ENCODE measurements at places on chromosomes 2 and 18.

DNA sequence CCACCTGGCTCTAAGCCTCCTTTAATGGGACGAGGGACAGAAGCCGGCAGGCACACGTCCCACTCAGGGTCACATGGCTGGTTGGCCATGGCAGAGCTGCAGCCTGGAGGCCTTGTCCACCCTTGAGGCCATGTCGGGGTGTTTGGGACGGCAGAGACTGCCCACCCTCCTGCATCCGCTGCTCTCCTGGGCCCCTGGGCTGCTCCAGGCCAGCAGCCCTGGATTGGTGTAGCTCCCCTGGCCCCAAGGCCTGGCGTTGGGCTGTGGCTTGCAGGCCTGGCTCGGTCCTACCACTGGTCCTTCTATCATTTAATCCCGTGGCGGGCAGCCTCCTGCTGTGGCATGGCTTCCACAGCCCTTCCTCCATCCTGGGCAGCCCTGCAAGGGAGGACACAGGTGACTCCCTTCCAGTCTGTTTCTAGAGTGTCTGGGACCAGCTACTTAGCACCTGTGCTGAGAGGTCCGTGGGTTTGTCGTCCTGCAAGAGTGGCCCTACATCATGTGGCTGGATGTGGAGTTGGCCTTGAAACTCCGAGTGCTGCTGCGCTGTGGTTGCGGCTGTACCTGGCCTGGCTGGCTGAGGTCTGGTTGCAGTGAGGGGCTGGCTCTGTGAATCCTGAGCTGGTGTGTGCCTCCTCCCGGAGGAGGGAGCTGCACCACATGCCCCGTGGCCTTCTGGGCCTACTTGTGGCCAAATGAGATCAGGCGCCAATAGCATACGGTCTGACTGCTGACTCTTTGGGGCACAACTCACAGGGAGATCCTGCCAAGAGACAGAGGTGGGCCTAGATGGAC, 67.3 kb downstream of the SH3RF3 start:
- H3K4me1 ChIP-seq: no peaks in the 10 kb centered on the region
- no peak for DNase-seq
- H3K4me3 ChIP-seq: no peak overlapping the region
- H3K36me3 ChIP-seq: no peaks in the 10 kb centered on the region
- no peaks in the 10 kb centered on the region for H3K27me3 ChIP-seq

- no peaks in the 10 kb centered on the region for H3K36me3 ChIP-seq
- H3K27ac ChIP-seq: no peak overlapping the region
- H3K4me3 ChIP-seq: no peak overlapping the region
- H3K4me1 ChIP-seq: no peaks in the 10 kb centered on the region
- DNase-seq: no peak
Observed at GRCh38 chr2:207248702-207249377, 83.1 kb upstream of the KLF7 start.

DNA sequence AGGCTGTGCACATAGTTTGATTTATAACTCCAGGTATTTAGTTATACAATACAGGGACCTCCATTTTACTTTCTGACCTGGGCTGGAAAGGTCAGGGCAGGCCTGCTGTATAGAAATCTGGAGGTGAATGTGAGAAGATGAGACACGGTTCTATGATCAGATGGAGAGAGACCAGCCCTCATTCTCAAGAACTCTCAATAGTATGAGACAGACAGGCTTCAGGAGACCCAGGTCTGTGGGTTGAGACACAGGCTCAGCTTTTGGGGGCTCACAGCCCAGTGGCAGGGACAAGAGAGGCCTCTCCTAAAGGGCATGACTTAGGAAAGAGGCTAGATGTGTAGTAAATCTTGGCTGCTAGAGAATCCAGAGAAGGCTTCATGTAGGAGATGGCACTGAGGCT, 719 bp upstream of the ATP6V1B1 start:
- H3K4me3 ChIP-seq: no peak overlapping the region
- H3K36me3 ChIP-seq: no peaks in the 10 kb centered on the region
- no peaks in the 10 kb centered on the region for H3K4me1 ChIP-seq
- H3K27me3 ChIP-seq: no peaks in the 10 kb centered on the region
- no peak overlapping the region for H3K27ac ChIP-seq

DNA sequence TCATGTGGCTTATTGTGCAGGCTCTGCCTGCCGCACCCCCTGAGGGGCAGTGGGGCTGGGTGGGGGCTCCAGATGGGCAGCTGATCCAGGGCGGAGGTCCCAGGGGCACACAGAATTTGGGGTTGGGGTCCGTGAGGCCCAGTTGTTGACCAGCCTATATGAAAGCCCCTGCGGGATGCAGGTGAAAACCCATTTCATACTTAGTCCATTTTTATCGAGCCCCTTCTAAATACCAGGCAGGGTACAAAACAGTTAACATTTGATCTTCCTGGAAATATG, 30.6 kb downstream of the MYO7B start:
- no peak for DNase-seq
- no peak overlapping the region for H3K4me3 ChIP-seq
- H3K27ac ChIP-seq: no peak overlapping the region
- no peaks in the 10 kb centered on the region for H3K27me3 ChIP-seq
- no peaks in the 10 kb centered on the region for H3K36me3 ChIP-seq

- peaks cover 12% of the 10 kb centered on the region for H3K4me1 ChIP-seq
- peaks cover 98% of the 10 kb centered on the region for H3K36me3 ChIP-seq
- H3K4me3 ChIP-seq: no peak overlapping the region
- H3K27me3 ChIP-seq: no peaks in the 10 kb centered on the region
- DNase-seq: no peak
Observed at GRCh38 chr2:151422917-151423439, 13.3 kb downstream of the RIF1 start.

DNA sequence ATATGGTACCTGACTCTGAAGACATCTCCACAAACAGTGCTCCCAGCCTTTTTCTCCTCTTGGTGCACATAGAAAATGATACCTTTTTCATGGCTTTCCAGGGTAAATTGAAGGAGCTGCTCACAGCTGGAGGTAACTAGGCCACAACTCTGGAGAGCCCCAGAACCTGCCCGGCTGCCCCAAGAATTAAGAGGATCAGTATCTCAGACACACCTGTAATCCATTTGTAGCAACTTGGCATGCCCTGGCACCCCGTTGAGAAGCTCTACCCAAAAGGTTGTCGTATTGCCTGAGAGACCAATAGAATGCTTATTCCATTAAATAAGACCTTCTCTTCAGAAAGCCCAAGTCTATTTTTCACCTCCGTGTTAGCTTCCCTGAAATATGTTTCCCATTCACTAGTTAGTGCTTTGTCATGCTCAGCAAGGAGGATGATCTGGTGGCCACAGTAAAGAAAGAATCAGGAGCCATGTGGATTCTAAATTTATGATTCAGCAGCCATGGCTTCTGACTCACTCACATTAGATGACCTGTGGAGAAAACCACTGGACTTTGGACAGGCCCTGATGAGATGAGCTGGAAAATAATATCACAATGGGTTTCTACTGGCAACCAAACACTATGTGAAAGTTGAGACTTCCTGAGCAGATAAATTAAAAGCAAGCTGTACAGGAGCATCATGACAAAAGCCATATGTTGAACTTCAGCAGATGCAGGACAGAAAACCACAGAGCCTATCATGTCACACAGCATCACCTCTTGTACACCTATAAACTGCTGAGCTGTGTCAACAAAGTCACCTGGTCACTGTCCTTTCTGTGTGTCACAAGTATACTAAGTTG, 253.3 kb upstream of the OSR1 start:
- H3K27ac ChIP-seq: no peak overlapping the region
- H3K4me1 ChIP-seq: no peaks in the 10 kb centered on the region
- no peaks in the 10 kb centered on the region for H3K36me3 ChIP-seq
- no peak for DNase-seq

DNA sequence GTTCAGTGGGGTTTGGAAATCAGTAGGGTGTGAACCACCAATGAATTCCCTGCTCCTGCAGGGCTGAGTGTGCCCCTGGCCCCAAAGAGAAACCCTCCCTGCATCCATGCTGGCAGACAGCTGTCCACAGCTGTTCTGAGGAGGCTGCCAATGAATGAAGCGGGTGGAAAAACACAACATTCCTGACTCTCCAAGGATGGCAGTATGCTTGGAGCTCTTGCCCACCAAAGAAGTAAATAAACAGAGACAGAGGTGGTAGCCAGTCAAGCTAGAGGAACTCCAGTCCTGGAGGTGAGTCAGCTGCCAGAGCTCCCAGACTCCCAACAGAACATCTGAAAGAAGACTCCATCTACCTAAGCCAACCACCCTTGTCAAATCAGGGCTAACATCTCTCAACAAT, 6.2 kb downstream of the ZBTB7C start:
- no peak overlapping the region for H3K27ac ChIP-seq
- H3K4me3 ChIP-seq: no peak overlapping the region
- peaks cover 52% of the 10 kb centered on the region for H3K27me3 ChIP-seq
- H3K4me1 ChIP-seq: no peaks in the 10 kb centered on the region

DNA sequence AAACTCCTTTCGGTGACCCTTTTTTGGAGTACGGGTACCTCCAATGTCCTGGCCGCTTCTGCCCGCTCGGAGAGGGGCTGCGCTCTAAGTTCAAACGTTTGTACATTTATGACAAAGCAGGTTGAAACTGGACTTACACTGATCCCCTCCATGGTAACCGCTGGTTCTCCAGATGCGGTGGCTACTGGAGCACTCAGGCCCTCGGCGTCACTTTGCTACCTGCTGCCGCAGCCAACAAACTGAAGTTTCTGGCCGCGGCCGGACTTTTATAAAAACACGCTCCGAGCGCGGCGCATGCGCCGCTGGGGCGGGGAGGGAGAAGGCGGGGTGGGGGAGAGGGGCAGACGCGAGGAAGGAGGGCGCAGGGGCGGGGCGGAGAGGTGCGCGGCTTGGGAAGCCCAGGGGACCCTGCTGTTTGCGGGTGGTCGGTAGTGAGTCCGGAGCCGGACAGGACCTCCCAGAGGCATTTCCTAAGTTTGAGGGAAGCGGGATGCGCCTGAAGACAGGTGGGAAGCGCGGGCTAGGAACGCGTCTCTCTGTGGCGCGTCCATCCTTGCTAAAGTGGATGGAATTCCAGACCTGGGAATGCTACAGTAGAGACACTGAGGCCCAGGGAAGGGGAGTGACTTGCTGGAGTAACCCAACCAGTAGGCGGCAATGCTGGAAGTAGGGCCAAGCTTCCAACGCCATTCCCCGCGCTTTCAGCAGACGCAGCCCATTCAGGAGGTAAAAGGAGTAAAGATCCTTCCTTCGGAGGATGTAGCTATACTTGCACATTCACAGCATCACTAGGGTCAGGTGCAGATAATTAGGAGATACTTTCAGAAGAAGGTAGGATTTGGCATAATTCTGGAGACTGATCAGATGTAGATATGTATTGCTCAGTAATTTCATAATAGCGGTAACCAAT, at the start of gene CXCR4:
TSS of gene CXCR4 (minus strand) at position 241 of the 910 bp plus-strand sequence. CDS start at position 152, 89 bp downstream.
- H3K4me3 ChIP-seq: peak within 1 kb of the TSS; percentile 37
- peaks cover 4% of the 10 kb centered on the region for H3K4me1 ChIP-seq
- H3K27me3 ChIP-seq: peaks cover 52% of the 10 kb centered on the region
- H3K36me3 ChIP-seq: no peaks in the 10 kb centered on the region
- peak within 1 kb of the TSS; percentile 84 for H3K27ac ChIP-seq

DNA sequence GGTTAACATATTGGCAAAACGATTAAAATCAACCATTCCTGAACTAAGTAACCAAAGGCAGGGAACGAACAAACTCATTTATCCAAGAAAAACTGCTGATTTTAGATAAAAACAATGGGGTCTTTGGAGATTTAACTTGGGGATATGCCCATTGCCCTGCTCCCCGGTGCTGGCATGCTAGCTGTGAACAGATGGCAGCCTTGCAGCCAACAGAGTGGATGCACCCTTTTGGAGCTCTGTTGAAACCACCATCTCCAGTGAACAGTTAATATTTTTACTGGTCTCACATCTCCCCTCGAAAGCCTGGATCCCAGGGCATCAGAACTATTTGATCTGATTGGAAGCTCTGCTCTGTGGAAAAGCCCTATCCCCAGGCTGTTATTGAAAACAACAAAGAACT, 303.1 kb downstream of the TGIF1 start:
- no peaks in the 10 kb centered on the region for H3K4me1 ChIP-seq
- no peaks in the 10 kb centered on the region for H3K27me3 ChIP-seq
- no peak overlapping the region for H3K27ac ChIP-seq
- no peak for DNase-seq

DNA sequence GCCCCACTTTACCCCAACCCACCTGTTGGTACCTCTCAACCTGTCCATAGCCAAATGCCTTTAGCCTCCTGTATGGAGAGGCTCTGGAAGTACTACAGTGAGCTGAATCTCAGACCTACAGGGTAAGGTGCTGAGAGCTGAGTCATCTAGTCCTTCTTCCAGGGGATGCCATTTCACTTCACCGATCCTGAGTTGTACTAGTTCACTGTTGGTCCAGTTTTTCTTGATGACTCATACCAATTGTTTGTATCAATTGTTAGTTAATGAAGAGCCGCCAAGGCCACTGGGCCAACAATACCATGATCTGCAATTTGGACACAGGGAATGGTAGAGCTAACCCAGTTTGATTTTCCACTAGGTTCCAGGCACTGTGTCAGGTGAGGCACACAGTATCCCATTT, 257.0 kb downstream of the CLIP4 start:
- no peak overlapping the region for H3K27ac ChIP-seq
- H3K4me3 ChIP-seq: no peak overlapping the region
- no peak for DNase-seq
- H3K27me3 ChIP-seq: no peaks in the 10 kb centered on the region
- no peaks in the 10 kb centered on the region for H3K36me3 ChIP-seq
- H3K4me1 ChIP-seq: no peaks in the 10 kb centered on the region

DNA sequence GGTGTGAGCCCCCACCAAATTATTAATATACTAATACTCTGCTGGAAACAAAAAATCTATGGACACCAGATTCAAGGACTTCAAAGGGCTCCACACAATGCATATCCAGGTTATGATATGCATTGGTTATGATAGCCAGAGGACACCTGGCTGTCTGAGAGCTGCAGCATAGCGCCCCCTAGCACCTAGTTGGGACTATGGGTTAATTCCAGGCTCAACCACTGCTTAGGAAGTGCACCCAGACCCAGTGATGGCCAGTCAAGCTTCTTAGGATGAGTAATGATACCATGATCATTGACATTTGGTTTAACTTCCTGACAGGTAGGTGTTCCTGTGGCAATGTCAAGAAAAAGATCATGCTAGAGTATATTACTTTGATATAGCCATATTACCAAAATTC, 3.8 kb upstream of the FRZB start:
- no peaks in the 10 kb centered on the region for H3K36me3 ChIP-seq
- no peak overlapping the region for H3K27ac ChIP-seq
- peaks cover 28% of the 10 kb centered on the region for H3K27me3 ChIP-seq
- H3K4me1 ChIP-seq: peaks cover 3% of the 10 kb centered on the region

GRCh38 chr2:225056330-225057073, 14.2 kb upstream of the DOCK10 start:
- DNase-seq: no peak
- no peaks in the 10 kb centered on the region for H3K4me1 ChIP-seq
- no peaks in the 10 kb centered on the region for H3K27me3 ChIP-seq

GRCh38 chr2:161068670-161069069, 91.6 kb upstream of the TANK start:
- H3K27ac ChIP-seq: no peak overlapping the region
- H3K27me3 ChIP-seq: no peaks in the 10 kb centered on the region
- H3K36me3 ChIP-seq: no peaks in the 10 kb centered on the region
- H3K4me1 ChIP-seq: peaks cover 6% of the 10 kb centered on the region
- H3K4me3 ChIP-seq: no peak overlapping the region
- no peak for DNase-seq

GRCh38 chr2:163878718-163879117, 142.9 kb upstream of the FIGN start:
- no peaks in the 10 kb centered on the region for H3K27me3 ChIP-seq
- no peak overlapping the region for H3K27ac ChIP-seq
- no peaks in the 10 kb centered on the region for H3K4me1 ChIP-seq

Data from left lung (tissue), 14 donors.